NCI-H2081 treated with DMSO at 0.1 percent for 48 hours (cell line): ENCODE measurements at places on chromosomes 11 and 22.

DNA sequence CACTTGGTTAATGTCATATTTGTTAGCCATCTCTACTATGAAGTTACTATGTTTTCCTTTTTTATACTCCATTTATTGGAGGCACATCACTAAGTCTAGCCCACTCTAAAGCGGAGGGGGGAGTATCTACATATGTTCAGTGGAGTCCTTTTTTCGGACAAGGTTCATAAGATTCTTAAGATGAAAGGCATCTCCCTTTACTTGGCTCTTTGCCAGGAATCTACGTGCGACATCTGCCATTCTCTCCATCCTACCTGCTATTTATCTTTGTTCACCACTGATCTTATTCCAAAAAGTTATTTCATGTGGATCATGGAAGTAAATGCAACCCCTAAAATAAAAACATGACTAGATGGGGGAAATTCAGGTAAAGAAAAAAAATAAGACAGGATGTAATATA, 77.4 kb upstream of the YWHAH start:
- no peak for DNase-seq

GRCh38 chr11:3981084-3981633, 113.4 kb upstream of the RRM1 start:
- DNase-seq, result no peak

- DNase-seq, result no peak
Measured at GRCh38 chr11:125408311-125408711, 87.8 kb downstream of the FEZ1 start.

DNA sequence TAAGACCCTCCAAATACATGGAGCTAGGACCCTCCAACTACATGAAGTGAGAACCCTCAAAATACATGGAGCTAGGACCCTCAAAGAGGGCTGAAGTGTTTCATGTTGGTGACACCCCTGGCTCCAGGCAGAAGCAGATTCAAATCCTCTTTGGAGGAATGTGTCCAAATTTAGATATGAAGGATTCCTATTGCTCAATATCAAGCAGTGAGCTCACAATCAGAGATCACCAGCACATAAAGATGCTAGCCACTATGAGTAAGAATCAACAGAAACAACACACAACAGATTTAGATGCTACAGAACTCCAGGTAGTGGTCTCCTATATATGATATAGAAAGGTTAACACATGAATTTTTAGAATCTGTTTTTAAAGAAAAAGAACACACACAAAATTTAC, 11.2 kb upstream of the RAB3IL1 start:
- DNase-seq, result no peak

GRCh38 chr11:69705351-69705811, 1.6 kb upstream of the FGF19 start:
- no peak for DNase-seq

GRCh38 chr11:38530226-38530625, 1932.2 kb upstream of the RAG2 start:
- no peak for DNase-seq

- peak; percentile 29 for DNase-seq
Measured at GRCh38 chr11:133064152-133064877, 468.0 kb downstream of the OPCML start.
